ENCODE measurements at places on chromosomes 13 and 19.

GRCh38 chr19:6228551-6229215 is 51.1 kb downstream of the MLLT1 start:
- H3K36me3 ChIP-seq: no peaks in the 10 kb centered on the region
- H3K27me3 ChIP-seq: no peaks in the 10 kb centered on the region
- H3K27ac ChIP-seq: no peak overlapping the region
- H3K4me3 ChIP-seq: no peak overlapping the region
- no peak for DNase-seq

DNA sequence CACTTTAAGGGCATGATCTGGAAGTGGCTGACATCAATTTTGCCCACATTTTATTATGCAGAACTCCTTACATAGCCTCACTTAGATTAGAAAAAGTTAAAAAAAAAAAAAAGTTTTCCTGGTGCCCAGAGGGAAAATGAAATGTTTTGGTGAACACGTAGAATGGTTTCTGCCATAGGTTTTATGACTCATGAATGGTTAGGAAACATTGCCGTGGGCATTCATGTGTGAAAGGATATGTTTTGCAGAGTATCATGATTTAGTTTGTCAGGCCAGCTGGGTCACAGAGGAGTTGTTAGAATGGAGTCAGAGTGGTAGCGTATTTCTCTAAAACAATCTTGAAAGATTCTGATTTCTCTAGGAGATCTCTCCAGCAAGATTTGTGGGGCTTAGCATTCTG is 133.8 kb downstream of the MRPL57 start:
- H3K36me3 ChIP-seq: no peaks in the 10 kb centered on the region
- H3K27ac ChIP-seq: no peak overlapping the region
- no peak for DNase-seq
- H3K27me3 ChIP-seq: no peaks in the 10 kb centered on the region

DNA sequence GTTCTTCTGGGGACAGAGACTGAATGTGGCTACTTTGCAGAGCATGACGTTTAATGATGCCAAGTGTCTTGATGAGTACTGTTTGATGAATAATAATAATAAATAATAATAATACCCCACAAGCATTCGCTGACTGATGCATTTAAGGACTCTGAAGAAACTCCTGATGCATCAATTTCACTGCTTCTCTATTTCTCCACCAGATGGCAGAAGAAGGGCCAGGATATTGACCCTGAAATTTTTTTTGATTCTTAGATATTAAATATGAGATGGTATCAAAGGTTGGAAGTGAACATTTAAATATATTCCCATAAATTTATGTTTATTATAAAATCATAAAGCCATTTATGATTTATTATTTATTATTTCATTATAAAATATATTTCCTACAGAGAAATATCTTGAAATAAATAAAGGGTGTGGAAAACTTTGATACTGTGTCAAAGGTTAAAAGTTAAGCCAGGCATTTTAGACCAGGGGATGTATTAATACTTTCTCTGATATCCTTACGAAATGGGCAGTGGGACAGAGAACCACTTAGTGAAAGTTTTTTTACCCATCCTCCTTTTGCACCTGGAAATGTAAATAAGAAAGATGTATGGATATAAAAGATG is 170.9 kb downstream of the LACC1 start:
- no peaks in the 10 kb centered on the region for H3K27me3 ChIP-seq
- no peaks in the 10 kb centered on the region for H3K36me3 ChIP-seq
- no peak overlapping the region for H3K27ac ChIP-seq
- peak; percentile 13 for DNase-seq
- H3K4me1 ChIP-seq: no peaks in the 10 kb centered on the region

- no peaks in the 10 kb centered on the region for H3K4me1 ChIP-seq
- H3K27me3 ChIP-seq: peaks cover 99% of the 10 kb centered on the region
- H3K4me3 ChIP-seq: no peak within 1 kb of the TSS
- no peak within 1 kb of the TSS for H3K27ac ChIP-seq
- H3K36me3 ChIP-seq: no peaks in the 10 kb centered on the region
These were observed at the start of gene MISP for GRCh38 chr19:750640-751423. Gene MISP (plus strand): TSS chr19:751112. CDS start chr19:756947, 5,835 bp downstream.

- peaks cover 6% of the 10 kb centered on the region for H3K4me1 ChIP-seq
- no peak overlapping the region for H3K27ac ChIP-seq
- no peak overlapping the region for H3K4me3 ChIP-seq
These were observed 1.2 kb upstream of the RCBTB2 start for GRCh38 chr13:48533961-48534600.
